ENCODE measurements at places on chromosomes 3 and 15.

DNA sequence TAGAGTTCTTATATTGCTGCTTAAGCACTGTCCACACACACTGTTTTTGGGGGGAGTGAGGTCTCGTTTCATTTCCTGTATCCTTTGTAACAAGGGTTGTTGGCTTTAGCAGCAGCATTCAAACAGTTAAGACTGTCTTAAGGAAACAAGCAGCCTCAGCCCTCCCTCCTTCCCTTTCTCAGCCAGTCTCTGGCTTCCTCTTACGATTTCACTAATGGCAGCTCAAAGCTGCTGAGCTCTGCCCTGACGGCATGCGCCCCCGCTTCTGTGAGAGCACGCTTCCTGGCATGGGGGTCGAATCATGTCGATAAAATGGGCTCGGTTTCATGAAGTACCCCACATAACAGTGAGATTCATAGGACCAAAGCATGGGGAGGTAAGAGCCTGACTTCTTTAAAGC, 105.0 kb downstream of the KLHL25 start:
- DNase-seq = peak; percentile 75

DNA sequence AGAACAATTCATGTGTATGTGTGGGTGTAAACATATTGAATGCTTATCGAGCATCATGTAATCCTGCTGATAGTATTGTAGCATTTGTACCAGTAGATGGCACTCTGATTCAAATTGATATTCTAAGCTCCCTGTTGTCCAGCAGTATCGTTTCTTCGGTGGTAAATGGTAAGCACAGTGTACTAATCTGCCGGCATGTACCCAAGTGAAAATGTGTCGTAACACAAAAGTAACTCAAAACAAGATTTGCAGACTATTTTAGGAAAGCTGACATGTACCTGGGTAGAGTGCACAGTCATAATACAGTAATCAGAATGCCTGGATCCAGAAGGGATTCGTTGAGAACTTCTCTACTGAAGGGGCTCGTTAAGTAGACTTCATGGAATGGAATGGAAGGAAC, 31.7 kb upstream of the MNS1 start:
- DNase-seq = no peak

- no peak for DNase-seq
Observed at GRCh38 chr3:123080864-123081562, 14.2 kb downstream of the PDIA5 start.

DNA sequence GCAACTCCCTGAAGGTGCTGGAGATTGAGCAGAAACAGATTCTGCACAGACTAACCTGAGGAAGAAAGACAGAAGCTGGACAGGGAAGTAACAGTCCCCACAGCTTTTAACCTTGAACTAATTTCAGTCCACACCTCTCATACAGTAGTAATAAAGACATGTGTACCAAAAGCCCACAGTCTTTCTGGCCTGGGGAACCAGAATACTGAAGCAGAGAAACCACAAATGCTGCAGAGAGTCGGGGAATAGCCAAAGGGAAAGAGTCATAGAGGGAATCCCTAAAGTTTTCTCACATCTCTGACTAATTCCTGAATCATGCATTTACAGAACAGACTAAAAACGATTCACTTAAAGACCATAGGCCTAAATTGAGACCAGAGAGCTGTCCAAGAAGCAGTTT, 503.4 kb upstream of the NECTIN3 start:
- DNase-seq = no peak

- DNase-seq = peak; percentile 57
Observed at GRCh38 chr15:45126535-45127158, 3.0 kb downstream of the DUOXA1 start.

Data from activated naive CD4-positive, alpha-beta T cell treated with anti-CD3 and anti-CD28 coated beads, Interleukin-2, amount 10 ng/mL, durations not matched to agents 7 days and 5 days (primary cell).